ENCODE measurements at places on chromosomes 5 and 9.

DNA sequence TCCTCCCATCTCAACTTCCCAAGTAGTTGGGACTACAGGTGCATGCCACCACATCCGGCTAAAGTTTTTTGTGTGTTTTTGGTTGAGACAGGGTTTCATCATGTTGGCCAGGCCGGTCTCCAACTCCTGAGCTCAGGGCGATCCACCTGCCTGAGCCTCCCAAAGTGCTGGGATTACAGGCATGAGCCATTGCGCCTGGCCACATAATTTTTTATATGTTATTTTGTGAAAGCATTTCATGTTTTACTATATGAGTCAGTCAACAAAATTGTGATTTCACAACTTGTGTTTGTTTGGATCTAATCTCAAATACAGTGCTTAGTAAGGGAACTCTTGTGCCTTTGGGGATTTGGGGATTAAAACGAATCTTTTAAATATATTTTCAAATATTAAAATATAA, 20.0 kb upstream of the FAM120AOS start:
- DNase-seq: no peak

GRCh38 chr9:100216178-100216787, 117.2 kb downstream of the INVS start:
- peak; percentile 42 for DNase-seq

DNA sequence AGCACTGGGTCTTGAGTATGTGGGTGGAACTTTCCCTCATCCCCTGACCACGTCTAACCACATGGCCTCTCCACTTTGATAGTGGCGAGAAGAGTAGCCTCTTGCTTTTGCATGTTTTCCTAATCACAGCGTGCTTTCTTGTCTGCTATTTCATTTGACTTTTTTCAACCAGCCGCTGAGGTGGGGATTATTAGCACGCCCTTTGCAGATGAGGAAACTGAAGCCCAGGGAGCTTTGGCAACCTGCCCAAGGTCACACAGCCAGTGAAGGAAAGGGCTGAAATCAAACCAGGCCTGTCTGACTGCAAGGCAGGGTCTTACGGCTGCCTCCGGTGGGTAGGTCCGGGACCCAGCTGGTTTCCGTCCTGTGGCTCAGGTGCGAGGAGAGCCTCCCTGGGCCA, 106.5 kb upstream of the MSX2 start:
- DNase-seq: no peak

GRCh38 chr5:38207343-38207742, 51.0 kb upstream of the EGFLAM start:
- DNase-seq: no peak

DNA sequence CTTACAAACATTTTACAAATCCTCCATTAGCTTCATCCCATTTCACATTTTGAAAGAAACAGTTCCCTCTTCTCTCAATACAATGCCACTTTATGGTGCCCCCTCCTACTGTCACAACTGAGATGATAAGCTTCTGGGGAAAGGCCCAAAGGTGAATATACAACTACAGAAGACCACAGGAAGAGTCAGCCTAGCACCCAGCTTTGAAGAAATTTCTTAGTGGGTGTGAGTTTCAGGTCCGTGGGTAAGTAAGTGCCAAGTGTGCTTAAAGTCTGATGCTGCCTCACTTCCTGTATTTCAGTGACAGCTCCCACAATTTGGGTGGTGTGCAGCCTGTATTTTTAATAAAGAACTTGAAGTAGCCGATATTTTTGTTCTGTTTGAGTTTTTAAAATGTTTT, 68.1 kb downstream of the ARHGEF28 start:
- DNase-seq: no peak

DNA sequence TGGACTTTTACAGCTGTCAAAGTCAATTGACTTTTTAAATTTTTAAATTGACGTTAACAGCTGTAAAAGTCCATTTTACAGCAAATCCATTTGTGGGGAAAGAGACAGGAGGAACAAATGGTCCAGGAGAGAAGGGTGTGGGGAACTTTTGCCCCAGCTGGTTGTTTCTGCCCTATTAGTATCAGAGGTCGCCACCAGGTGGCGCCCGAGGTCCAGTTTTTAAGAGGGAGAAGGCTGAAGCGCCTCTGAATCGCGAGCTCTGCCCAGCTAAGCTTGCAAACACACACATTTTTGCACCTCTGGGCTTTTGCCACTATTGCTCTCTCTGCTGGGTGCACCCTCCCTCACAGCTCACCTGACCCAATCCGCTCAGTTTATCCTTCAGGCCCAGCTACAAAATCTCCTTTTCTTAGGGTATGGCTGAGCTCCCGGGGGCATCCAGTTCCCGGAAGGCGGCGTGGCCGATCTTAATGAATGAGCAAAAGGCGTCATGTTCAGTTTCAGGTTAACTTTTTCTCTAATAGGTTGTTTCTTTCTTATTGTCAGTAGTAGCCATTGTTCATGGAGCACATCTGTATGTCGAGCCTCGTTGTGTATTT, 6.3 kb upstream of the TTLL11 start:
- DNase-seq: peak; percentile 84

DNA sequence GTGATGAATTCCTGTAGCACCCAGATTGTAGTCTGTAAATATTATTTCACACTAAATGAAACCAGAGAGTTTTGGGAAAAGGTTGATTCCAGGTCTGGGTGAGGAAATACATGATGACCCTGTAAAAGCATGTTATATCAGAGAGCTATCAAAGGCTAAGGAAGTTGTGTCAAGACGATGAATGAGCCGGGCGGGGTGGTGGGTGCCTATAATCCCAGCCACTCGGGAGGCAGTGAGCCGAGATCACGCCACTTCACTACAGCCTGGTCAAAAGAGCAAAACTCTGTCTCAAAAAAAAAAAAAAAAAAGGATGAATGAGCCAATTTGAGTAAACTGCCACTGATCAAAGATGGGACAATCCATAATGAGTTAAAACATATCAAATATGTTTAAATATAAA, 29.2 kb downstream of the IL6ST start:
- DNase-seq: no peak
